Ammon's horn (tissue), 1 donor: ENCODE measurements at places on chromosomes 7 and 10.

GRCh38 chr7:38905056-38905759, 3.8 kb downstream of the VPS41 start:
- no peak for DNase-seq

- no peak for DNase-seq
Measured at GRCh38 chr7:158320328-158320727, 267.3 kb downstream of the PTPRN2 start.

DNA sequence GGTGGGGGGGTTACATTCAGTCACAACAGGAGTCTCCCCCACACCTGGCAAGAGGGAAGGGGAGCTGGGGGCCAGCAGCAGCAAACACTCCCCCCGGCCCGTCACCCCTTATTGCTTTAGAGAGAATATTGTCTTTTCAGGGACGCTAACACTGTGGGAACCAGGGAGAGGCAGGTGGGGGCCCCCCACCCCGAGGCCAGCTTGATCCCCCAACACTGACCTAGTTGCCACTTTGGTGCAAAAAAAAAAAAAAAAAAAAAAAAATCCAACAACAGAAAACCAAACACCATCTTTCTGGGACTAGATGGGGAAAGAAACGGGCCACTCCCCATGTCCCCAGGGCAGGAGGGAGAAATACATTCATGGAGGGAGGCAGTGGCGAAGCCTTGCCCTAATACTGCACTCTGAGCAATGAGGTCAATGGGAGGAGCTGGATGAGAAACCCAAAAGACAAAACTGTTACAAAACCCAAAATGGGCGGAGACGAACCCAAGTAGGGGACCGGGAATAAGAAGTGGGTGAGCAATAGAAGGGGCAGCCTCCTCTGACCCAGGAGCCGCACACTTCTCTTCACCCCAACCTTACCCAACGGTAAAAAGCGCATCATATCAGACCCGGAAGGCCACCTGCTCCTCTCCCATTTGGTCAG, 6.5 kb downstream of the GNB2 start:
- no peak for DNase-seq

DNA sequence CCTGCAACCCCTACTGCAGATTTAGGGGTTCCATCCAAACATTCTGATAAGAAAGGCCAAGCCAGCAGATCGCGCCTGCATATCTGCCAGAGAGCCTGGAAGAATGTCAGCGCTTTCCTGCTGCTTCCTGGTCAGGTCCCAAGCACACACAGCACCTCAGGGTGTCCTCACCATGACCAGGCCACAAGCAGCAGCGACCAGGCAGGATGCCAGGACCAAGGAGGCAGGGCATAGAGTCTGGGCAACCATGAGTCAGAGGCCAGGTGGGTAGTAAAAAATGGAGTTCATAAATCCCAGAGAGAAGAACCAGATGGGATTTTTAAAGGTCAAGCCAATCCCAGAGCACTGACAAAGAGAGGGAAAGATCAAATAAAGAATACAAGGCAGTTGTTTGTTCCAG, 5.5 kb upstream of the FAM131B start:
- no peak for DNase-seq
